Cardiac septum (tissue), 1 donor: ENCODE measurements at places on chromosomes 11 and 22. TPM values are rescaled to one million over a fixed set of nuclear protein-coding genes. Genes with fewer than 3 reads are reported as not detected.
A peak's percentile ranks its signal among the peaks of the same experiment; 100 is the strongest.

- peak; percentile 89 for DNase-seq
Observed at GRCh38 chr11:3165152-3165705, at the start of gene OSBPL5. OSBPL5 (minus strand) TSS chr11:3165310; CDS start chr11:3129148, 36,162 bp downstream.

DNA sequence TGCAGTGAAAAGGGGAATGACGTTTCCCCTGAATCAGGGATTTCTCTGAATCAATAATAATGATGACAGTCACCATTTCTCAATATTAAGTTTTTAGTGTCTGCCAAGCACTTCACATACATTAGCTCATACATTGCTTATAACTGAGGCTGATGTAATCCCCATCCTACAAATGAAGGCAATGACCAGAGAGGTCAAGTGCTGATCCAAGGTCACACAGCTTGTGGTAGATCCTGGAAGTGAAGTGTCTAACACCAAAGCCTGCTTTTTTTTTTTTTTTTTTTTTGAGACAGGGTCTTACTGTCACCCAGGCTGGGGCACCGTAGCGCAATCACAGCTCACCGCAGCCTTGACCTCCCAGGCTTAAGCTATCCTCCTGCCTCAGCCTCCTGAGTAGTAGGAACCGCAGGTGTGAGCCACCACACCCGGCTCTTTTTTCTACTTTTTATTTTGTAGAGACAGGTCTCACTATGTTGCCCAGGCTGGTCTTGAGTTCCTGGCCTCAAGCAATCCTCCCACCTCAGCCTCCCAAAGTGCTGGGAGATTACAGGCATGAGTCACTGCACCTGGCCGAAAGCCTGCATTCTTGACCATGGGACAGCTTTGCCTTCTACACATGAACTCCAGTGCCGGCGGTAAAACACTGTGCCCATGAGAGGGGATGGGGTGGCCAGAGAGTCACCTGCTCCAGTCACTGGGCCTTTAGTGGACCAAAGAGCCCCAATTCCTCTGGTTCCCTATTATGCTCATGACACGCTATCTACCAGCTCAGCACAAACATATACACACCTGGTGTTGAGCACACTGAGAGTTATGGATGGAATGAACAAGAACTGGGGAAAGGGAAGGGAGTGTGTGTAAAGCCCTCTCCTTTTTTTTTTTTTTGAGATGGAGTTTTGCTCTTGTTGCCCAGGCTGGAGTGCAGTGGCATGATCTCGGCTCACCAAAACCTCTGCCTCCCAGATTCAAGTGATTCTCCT, 17.4 kb downstream of the ARHGAP1 start:
- DNase-seq: no peak

DNA sequence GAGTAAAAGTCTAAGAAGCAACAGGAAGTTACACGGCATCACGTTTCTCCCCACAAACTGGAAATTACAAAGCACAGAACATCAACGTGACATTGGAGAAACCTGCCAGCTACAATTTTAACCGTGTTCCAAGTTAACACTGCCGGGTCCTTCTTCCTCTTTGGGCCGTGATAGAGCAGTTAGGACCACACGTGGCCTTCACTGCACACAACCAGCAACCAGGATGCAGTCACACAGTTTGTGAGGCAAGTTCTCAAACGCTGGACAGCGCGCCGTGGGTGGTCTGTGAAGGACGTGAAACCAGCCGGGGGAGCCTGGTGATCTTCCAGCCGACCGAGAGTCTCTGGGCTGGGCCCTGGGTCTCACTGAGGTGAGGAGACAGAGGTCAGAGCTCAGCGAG, 14.6 kb downstream of the C11orf21 start:
- DNase-seq: peak; percentile 29

Gene OPCML
- total RNA-seq: 0.27 TPM
